ENCODE measurements at places on chromosomes 16 and 17. TPM values are rescaled to one million over a fixed set of nuclear protein-coding genes. Genes with fewer than 3 reads are reported as not detected.

DNA sequence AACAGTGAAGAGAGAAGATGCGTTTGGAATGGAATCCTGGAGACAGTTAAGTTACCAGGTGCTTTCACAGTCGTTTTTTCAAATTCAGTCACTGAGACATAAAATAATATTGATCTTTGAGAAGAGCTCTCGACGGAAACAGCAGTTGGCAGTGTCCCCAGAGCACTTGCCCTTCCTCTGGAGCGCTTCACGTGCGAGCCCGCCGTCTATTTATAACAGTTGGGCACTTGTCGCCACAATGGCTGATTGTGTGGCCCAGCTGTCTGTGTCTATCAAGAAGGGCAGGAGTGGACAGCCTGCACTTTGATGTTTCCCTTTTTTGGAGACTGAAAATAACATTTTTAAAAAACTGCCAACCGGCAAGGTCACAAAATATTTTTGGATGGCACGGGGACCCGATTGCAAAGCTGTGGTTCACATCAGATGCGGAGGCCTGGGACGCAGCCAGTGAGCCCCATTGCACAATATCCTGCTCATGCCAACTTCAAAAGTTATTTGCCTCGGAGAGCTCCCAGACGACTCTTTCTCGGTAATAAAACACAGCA lies 62.9 kb downstream of the ADCY9 start:
- no peak for DNase-seq

DNA sequence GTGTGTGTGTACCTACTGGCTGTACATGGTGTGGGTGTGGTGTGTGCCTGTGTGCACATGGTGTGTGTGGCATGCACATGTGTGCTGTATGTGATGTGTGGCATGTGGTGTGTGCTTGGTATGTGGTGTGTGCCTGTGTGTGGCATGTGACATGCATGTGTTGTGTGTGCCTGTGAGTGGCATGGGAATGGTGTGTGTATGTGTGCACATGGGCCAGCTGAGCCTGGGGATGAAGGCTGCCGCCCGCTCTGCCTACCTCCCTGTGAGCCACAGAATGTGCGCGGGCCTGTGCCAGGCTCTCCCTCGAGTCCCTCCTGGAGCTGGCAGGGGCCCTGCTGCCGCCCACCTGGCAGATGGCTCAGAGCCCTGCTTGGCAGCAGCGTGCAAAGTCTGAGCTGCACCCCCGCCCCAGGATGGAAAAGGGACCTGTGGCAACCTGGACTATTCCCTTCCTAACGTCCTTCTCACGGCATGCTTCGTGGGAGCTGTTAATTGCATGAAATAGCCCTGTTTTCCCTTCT lies 9.3 kb downstream of the PRSS27 start:
- DNase-seq: no peak

- DNase-seq: no peak
These were observed 520.8 kb downstream of the HAPSTR1 start for GRCh38 chr16:9612267-9612666.

GRCh38 chr17:69175625-69176456 lies 34.1 kb upstream of the ABCA6 start:
- no peak for DNase-seq

DNA sequence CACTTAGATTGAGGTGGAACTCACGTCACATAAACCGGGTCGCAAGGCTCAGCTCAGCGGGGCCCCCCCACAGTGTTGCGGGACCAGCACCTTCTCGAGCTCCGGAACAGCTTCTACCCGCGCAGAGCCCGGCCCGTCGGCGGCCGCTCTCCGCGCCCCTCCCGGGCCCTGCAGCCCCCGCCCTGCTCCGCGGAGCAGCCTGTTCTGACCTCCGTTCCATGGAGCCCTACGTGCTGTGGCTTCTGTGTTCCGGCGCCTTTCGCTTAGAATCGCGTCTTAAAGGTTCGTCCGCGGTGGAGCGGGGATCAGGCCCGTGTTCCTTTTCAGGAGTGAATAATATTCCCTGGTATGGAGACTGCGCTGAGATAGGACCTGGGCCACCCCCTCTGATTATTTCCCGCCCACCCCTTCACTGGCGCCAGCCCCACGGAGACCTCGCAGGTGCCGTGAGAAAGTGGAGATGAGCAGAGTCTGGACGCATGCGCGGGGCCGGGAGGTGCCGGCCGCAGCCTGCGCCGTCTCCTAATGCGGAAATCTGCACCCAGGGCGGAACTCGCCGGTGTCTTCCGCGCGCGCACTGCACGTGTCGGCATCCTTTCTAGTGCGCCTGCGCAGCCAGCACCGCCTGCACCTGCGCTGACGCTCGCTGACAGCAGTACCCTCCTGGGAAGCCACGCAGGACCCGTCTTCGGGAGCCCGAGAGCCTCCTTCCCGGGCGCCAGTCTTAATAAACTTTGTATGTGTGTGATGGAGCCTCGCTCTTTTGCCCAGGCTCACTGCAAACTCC lies 30.9 kb downstream of the ZNF778 start:
- DNase-seq: no peak

GRCh38 chr17:67800495-67800928 lies 24.8 kb upstream of the BPTF start:
- DNase-seq: peak; percentile 64

Gene TUBB3
- 10.2 TPM for total RNA-seq

- DNase-seq: no peak
These were observed 20.9 kb upstream of the SOX9 start for GRCh38 chr17:72099919-72100318.

DNA sequence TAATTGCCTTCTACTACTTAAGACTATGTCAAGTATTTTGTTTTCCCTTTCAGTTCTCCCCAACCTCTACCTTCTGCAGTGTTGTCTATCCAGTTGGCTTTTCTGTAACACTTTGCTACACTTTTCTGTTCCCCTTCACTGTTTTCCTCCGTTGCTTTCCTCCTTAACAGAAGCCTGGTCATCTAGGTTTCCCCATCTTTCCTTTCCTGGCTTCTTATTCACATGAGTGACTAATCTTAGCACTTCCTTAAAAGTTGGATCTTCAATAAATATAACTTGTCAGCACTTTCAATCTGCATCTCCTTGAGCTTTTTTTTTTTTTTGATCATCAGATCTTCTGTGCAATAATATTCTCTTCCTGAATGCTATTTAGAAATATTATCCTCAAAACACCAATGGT lies 2.8 kb upstream of the SLFN11 start:
- no peak for DNase-seq

GRCh38 chr17:3692346-3692745 lies 3.6 kb downstream of the P2RX5 start:
- no peak for DNase-seq

GRCh38 chr17:75940727-75941441 lies at the start of gene FBF1:
Gene FBF1 (minus strand): TSS chr17:75941042. CDS start chr17:75938149, 2,893 bp downstream.
- DNase-seq: peak; percentile 90

DNA sequence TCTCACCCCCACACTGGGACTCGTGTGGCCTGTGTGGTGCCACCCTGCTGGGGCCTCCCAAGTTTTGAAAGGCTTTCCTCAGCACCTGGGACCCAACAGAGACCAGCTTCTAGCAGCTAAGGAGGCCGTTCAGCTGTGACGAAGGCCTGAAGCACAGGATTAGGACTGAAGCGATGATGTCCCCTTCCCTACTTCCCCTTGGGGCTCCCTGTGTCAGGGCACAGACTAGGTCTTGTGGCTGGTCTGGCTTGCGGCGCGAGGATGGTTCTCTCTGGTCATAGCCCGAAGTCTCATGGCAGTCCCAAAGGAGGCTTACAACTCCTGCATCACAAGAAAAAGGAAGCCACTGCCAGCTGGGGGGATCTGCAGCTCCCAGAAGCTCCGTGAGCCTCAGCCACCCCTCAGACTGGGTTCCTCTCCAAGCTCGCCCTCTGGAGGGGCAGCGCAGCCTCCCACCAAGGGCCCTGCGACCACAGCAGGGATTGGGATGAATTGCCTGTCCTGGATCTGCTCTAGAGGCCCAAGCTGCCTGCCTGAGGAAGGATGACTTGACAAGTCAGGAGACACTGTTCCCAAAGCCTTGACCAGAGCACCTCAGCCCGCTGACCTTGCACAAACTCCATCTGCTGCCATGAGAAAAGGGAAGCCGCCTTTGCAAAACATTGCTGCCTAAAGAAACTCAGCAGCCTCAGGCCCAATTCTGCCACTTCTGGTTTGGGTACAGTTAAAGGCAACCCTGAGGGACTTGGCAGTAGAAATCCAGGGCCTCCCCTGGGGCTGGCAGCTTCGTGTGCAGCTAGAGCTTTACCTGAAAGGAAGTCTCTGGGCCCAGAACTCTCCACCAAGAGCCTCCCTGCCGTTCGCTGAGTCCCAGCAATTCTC lies 27.4 kb downstream of the STH start:
- DNase-seq: peak; percentile 44

- DNase-seq: no peak
These were observed 13.3 kb downstream of the AFMID start for GRCh38 chr17:78200451-78200850.

- DNase-seq: no peak
These were observed 57.4 kb downstream of the SLC47A1 start for GRCh38 chr17:19590912-19591551.

- no peak for DNase-seq
These were observed 71.6 kb downstream of the CDK5R1 start for GRCh38 chr17:32558326-32558955.

GRCh38 chr16:56469748-56470147 lies 18.4 kb downstream of the OGFOD1 start:
- DNase-seq: no peak

Gene SRCIN1
- 1.1 TPM for total RNA-seq

DNA sequence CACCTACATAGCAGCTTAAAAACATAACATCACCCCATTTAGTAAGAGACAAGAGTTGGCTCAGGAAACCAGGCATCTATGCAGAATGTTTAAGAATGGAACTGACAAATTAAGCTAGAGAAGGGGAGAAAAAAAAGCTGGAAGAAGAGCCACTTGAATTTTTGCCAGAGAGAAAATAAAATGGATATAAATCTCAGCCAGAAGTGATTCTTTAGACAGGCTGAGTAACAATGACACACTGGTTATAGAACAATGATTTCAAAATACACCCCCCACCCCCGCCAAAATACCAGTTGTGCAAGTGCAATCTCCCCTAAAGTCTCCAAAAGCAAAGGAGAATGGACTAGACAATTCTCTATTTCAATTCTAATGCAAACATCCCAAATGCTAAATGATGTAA lies 22.4 kb downstream of the LSM12 start:
- DNase-seq: no peak

GRCh38 chr17:76125391-76125675 lies 15.7 kb downstream of the FOXJ1 start:
- no peak for DNase-seq

DNA sequence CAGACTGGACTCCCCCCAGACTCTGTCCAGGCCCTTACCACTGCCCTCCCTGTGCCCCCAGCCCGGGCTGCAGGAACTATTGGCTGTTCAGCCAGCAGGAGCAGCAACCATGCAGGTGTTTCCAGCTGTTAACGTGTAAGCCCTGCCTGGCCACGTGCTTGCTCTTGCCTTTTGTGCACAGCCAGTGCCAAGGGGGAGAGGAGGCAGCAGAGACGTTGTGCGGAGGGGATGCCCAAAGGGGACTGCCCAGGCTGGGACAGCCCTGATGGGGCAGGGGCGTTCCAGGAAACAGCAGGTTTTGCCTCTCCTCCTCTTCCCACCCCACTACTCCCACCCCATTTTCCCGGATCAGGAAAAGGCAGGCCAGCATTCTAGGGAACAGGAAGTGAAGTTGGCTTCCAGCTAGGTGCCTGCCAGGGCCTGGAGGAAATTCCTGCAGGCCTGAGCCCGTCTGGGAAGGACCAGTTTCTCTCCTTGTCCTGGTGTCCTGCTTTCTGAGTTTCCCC lies 16.7 kb upstream of the LASP1NB start:
- DNase-seq: no peak

GRCh38 chr17:75142236-75142971 lies 10.9 kb upstream of the NT5C start:
- no peak for DNase-seq

DNA sequence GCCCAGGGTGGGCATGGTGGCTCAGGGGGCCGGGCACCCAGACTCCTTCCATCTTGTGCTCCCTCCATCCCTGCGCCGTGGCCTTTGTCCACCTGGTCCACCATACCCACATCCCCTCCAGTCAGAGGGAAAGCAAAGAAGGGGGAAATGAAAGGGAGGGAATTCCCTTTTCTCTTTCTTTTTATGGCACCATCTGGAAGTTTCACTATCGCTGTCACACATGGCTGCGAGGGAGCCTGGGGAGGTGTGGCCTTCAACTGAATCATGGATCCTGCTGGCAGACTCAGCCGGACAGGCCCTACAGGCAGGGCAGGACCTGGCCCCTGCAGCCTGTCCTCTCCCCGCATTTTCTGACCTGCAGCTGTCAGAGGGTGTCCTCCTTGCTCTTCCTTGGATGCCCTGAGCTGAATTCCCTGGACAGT lies 6.2 kb downstream of the SLC12A3 start:
- DNase-seq: no peak

GRCh38 chr16:13189250-13189649 lies 287.9 kb downstream of the SHISA9 start:
- no peak for DNase-seq

- DNase-seq: no peak
These were observed 30.8 kb upstream of the GAA start for GRCh38 chr17:80070375-80071115.

Gene KRTAP4-1
- not detected for total RNA-seq

DNA sequence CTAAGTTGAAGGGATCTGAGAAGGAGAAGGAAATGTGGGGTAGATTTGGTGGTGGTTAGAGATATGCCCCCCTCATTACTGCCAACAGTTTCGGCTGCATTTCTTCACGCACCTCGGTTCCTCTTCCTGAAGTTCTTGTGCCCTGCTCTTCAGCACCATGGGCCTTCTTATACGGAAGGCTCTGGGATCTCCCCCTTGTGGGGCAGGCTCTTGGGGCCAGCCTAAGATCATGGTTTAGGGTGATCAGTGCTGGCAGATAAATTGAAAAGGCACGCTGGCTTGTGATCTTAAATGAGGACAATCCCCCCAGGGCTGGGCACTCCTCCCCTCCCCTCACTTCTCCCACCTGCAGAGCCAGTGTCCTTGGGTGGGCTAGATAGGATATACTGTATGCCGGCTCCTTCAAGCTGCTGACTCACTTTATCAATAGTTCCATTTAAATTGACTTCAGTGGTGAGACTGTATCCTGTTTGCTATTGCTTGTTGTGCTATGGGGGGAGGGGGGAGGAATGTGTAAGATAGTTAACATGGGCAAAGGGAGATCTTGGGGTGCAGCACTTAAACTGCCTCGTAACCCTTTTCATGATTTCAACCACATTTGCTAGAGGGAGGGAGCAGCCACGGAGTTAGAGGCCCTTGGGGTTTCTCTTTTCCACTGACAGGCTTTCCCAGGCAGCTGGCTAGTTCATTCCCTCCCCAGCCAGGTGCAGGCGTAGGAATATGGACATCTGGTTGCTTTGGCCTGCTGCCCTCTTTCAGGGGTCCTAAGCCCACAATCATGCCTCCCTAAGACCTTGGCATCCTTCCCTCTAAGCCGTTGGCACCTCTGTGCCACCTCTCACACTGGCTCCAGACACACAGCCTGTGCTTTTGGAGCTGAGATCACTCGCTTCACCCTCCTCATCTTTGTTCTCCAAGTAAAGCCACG lies 28.3 kb downstream of the STH start:
- no peak for DNase-seq
